CD4-positive, alpha-beta T cell treated with Interleukin-15 for 1 hour (primary cell): ENCODE measurements at places on chromosomes 6 and 20.

DNA sequence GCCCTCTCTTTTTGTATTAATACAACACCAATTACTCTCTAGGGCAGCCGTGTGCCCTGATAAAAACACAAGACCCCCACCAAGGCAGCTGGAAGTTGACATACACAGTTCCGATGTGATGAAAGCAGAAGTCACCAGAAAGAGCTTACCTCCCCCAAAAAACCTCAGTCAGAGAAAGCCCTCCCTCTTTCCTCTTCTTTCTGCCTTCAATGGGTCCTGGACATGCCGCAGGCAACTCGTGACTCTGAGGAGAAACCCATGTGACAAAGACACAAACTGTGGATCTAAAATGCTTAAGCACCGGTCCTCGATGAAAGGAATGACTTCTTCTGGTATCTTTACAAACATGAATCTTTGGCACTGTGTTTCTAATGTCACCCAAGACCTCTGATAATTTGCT, 117.7 kb upstream of the CCDC28A start:
- no peak for DNase-seq

GRCh38 chr6:32252331-32253009, 28.6 kb upstream of the NOTCH4 start:
- no peak for DNase-seq

GRCh38 chr6:161134550-161135298, 139.1 kb downstream of the AGPAT4 start:
- no peak for DNase-seq

DNA sequence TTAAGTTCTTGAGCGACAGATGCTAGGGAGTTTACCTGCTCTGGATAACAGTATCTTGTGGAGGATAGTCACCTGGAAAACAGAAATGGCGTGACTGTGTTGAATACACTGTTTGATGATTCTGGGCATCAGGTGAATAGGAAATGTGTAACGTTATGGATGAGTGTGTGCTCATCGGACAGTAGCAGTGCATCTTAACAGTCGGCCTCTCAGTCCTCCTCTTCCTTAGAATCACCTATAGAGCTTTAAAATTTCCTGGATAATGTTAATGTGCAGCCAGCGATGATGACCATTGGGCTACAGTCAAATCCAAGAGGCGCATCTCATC, 217.7 kb downstream of the OR2B2 start:
- no peak for DNase-seq

GRCh38 chr6:105786890-105787655, 299.1 kb upstream of the PRDM1 start:
- no peak for DNase-seq

GRCh38 chr20:48750941-48751635, 76.7 kb downstream of the PREX1 start:
- peak; percentile 47 for DNase-seq

GRCh38 chr6:43475516-43475915, 1.9 kb upstream of the TJAP1 start:
- DNase-seq, result no peak

GRCh38 chr6:93105017-93105416, 314.3 kb downstream of the EPHA7 start:
- no peak for DNase-seq

- DNase-seq, result no peak
Observed at GRCh38 chr6:125526007-125526720, 223.3 kb upstream of the HEY2 start.

DNA sequence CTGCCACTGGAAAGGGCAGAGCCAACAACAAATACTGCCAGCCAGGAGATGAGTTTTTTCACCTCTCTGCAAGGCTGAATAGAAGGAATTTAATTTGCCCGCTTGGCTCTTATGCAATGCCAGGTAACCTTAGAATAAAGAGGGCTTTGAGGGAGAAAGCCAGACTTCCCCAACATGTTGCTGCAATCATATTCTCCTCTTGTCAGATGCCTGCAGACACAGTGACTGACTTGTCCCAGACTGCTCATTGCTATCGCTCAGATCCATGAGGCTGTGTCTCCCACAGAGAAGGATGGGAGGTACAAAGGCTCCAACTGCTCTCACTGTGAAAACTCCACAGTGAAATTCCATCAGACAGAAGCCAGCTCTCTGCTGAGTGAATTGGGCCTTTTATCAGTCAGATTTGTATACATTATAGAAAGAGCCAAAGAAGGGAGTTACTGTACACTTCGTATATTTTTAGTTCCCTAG, 517.0 kb upstream of the ID4 start:
- DNase-seq, result no peak

- DNase-seq, result no peak
Observed at GRCh38 chr6:79764747-79765146, 133.6 kb downstream of the SH3BGRL2 start.

GRCh38 chr20:23148731-23149570, 62.8 kb upstream of the CD93 start:
- DNase-seq, result no peak

- peak; percentile 18 for DNase-seq
Observed at GRCh38 chr6:32700391-32701040, 34.1 kb upstream of the HLA-DQB1 start.

- no peak for DNase-seq
Observed at GRCh38 chr6:109790131-109790530, 99.0 kb downstream of the FIG4 start.

- DNase-seq, result no peak
Observed at GRCh38 chr20:51985013-51985415, 182.7 kb upstream of the SALL4 start.

- peak; percentile 34 for DNase-seq
Observed at GRCh38 chr6:31826793-31827285, 699 bp upstream of the HSPA1B start.

GRCh38 chr20:46010491-46011391, 2.0 kb downstream of the MMP9 start:
- peak; percentile 68 for DNase-seq

DNA sequence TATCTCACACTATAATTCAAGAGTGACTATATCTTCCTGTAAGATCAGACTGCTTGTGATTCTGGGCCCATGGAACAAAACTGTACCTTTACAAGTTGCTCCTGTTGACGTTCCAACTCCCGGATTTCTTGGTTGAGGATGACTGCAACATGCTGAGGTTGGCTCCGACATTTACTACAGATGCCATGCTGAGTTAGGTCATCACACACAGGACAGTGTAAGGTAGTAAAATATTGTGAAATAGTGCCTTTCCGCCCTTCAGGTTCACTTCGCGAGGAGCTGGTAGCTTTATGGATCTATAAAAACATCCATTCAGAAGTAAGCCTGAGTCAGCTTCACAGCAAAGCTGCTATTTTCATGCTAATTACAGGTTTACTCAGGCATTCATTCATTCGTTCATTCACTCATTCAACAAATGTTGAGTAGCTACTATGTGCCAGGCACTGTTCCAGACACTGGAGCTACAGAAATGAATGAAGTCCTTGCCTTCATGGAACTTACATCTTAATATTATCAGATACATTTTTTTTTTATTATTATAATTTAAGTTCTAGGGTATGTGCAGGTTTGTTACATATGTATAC, 175.7 kb downstream of the REV3L start:
- no peak for DNase-seq

DNA sequence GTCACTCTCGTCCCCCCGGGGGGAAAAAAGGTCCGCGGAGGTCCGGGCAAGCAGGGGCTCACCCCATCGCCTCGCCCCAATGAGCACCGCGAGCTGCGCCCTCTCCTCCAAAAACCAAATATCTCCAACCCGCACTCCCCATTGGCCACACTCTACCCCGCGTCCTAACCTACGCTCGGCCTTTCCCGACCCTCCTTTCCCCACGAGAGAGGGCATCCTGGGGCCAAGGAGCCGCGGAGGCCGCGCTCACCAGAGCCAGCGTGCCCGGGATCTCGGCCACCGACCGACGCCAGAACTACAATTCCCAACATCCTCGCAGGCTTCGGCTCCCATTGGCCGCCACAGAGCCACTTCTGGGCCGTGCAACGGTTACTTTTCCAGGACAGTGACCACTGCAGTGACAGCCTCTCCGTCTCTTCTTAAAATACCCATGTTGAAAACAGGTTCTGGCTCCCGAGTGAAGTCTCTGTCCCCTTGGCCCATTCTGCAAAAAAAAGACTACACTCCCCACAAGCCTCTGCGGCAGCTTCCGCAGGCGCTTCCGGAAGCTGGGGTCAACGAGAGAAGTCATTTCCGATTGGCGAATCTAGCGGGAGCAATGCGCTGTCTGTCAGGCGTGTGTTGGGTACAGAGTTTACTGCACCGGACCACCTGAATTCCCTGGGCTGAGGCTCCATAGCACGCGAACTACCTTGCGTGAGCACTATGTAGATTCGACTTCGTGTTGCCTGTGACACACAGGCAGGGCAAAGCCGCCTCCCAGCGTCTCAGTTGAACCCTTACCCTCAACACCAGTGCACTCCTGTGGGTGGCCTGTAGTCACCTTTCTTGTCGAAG, at the start of gene ZNF343:
Gene ZNF343, minus strand, starts transcription at position 285 of the 837 bp plus-strand sequence. CDS start 15,020 bp downstream, outside the sequence.
- DNase-seq, result peak; percentile 76

DNA sequence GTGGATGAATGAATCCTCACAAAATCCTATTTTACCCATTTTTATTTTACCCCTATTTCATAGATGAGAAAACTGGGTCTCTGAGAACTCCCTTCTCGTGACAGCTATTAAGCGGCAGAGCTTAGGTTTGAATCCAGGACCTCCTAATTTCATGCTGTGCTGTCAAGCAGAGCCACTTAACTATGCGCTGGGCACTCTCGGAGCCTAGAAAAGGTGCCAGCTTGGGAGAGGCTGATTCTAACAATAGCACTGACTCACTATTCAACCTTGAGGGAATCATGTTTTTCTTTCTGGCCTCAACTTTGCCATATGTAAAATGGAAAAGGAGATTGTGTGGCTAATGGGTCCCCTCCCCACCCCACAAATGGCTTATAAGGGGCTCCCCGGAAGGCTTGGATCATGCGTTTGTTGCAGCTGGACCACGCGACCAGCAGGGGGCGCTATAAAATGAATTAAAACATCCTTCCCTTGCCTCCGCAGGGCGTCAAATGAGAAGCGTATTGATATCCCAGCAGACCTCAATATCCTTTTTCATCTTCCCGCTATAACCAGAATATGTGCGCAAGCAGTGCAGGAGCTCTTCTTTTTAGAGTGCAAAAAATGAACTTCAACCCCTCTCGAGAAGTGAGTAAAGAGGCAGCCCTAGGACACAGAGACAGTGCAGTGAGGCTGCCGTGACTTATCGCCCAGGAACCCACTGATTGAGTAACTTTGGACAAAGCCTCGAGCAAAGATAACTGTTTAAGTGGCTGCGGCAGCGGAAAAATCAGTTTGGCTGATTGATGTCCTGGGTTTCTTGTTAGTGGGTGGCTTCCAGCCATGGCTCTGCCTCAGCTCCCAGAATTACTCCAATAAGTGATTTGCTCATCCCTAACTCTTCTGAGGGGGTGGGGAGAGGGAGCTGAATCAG, 12.8 kb upstream of the PDYN start:
- DNase-seq, result no peak

GRCh38 chr6:139474145-139475108, 100.0 kb upstream of the CITED2 start:
- DNase-seq, result no peak

GRCh38 chr20:32903666-32904175, 45.0 kb downstream of the EFCAB8 start:
- DNase-seq, result no peak

DNA sequence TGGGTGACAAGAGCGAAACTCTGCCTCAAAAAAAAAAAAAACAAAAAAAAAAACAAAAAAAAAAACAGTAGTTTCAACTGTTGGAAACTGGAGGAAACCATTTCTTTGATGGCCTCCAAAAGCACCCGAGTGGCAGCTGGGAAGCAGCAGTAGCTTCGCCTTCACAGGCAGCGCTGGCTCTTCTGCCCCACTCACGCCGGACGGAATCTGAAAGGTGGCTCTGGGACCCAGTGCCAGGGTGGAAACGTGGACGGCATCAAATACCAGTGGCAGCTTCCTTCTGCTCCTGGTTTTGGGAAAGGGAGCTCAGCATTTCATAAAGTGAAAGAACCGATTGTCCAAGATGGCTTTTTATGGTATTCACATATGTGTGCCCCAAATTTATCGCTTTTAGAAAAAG, 159.4 kb downstream of the SMOC2 start:
- no peak for DNase-seq

- DNase-seq, result no peak
Observed at GRCh38 chr6:116022841-116023445, 37.7 kb downstream of the FRK start.

DNA sequence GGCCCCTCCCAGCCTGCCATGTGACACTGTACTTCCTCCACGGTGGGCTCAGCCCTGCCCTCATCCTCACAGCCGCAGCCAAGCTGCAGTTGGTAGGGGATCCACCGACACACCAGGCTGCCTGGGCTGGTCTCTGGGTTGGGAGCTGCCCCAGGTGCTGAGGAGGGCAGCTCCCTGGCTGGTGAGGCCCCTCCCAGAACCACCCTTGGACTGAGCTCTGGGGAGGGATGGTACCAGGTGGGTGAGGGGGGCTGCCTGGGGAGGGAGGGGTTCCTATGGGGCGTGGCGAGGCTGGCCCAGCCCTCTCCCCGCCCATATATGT, 185 bp upstream of the TNFRSF6B start:
- peak; percentile 48 for DNase-seq

- DNase-seq, result no peak
Observed at GRCh38 chr20:17661121-17661744, 20.8 kb downstream of the RRBP1 start.

- no peak for DNase-seq
Observed at GRCh38 chr20:9467995-9468394, 46.4 kb upstream of the LAMP5 start.

- DNase-seq, result no peak
Observed at GRCh38 chr6:13277231-13277630, 51.1 kb downstream of the TBC1D7 start.

DNA sequence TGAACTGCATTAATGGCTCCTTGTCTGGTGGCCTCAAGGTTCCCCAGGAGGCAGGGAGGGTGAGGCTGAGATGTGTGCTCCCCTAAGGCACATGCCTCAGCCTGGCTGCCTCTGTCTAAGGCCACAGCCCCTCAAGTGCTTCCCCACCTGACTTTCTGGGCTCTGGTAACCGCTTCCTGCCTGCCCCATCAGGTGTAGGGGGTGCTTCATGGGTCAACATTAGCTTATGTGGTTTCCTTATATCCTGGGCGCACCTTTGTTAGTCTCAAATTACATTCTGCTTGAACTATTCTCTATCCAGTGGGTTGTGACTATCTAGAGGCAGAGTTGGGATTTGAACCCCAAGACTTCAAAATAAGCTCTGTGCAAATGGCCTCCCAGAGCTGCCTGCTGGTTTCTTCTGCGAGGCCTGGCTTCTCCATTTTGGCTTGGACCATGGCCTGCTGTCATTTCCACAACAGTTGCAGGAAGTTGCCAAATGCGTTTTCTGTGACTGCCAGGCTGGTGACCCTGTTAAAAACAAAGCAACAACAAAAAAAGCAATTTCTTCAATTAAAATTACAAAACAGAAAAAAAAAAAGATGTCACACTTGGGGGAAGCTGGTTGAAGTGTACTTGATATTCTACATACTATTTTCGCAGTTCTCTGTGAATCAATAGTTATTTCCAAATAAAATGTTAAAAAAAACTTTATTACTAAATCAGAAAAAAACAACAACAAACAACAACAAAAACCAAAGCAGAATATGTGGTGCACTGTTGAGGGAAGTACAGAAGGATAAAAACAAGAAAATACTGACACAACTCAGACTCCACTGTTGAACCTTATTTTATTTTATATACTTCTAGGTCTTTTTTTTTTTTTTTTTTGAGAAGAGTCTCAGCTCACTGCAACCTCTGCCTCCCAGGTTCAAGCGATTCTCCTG, 20.0 kb upstream of the ZNFX1 start:
- peak; percentile 39 for DNase-seq

- DNase-seq, result no peak
Observed at GRCh38 chr6:117326396-117326795, 61.0 kb downstream of the VGLL2 start.
